ENCODE measurements at places on chromosomes 2 and 18.

- no peak for DNase-seq
These were observed 141.3 kb upstream of the NOSTRIN start for GRCh38 chr2:168660870-168661862.

GRCh38 chr2:124559236-124559635 is 534.1 kb downstream of the CNTNAP5 start:
- DNase-seq = no peak

- DNase-seq = no peak
These were observed 392.4 kb downstream of the ALK start for GRCh38 chr2:29528891-29529520.

- no peak for DNase-seq
These were observed 259.3 kb downstream of the AGPS start for GRCh38 chr2:177651833-177652232.

DNA sequence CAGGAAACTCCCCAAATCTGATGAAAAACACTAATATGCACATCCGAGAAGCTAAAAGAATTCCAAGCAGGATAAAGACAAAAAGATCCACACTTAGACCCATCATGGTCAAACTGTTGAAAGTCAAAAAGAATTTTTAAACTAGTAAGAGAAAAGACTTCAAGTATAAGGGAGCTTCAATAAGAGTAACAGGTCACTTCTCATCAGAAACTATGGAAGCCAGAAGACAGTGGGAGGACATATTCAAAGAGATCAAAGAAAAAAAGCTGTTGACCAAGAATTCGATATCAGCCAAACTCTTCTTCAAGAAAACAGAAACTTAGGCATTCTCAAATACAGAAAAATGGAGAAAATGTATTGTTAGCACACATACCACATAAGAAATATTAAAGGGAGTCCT is 50.4 kb downstream of the ZC3H8 start:
- no peak for DNase-seq

DNA sequence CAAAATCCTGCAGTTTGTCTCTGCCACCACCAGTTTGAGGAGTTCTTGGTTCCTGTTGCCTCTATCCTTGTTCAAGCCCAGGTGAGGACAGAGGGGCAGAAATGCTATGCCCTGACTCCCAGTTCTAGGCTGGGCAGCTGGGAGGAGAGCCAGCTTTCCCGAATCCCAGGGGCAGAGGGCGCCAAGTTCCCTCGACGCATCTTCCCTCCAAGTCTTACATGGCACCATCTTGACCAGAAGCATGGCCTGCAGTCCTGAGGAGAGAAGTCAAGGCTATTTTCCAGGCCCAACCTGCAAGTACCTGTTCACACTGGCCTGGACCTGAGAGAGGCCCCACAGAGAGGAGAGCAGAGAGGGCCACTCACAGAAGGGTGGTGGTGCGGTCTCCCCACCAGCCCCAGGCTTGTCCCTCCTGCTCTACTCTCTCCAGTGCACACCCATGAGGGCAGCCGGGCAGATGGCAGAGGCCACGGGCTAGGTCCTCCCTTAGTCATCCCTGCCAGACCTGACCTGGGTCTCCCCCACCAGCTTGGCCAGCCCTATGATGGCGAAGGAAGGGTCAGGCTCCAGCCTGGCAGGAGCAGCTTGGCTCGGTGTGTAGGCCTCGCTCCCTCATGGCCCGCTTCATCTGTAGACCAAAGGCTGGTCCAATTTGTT is 115.7 kb upstream of the MSTN start:
- no peak for DNase-seq

- DNase-seq = no peak
These were observed 96.4 kb downstream of the ITGB1BP1 start for GRCh38 chr2:9326975-9327374.

DNA sequence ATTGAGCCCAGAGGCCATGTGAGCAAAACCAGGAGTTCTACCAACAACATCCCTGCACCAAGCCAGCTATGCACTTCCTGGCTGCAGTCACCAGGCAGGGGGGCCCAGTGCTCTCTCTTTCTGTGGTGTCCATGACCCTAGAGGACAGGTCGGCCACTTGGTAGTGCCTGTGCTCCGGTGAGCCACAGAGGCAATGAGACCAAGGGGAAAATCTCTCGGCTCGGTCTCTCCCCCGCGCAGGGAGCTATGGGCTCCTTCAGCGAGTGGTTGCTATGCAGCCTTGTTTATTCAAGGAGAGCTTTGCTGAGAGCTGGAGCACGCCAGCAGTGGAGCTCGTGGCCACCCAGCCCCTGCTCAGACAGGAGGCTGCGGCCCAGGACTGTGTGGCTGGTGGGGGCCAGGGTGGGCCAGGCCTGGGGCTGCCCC is at the start of gene TOGARAM2:
Gene TOGARAM2, plus strand, starts transcription at position 283 of the 426 bp plus-strand sequence. CDS start 13,537 bp downstream, outside the sequence.
- no peak for DNase-seq

DNA sequence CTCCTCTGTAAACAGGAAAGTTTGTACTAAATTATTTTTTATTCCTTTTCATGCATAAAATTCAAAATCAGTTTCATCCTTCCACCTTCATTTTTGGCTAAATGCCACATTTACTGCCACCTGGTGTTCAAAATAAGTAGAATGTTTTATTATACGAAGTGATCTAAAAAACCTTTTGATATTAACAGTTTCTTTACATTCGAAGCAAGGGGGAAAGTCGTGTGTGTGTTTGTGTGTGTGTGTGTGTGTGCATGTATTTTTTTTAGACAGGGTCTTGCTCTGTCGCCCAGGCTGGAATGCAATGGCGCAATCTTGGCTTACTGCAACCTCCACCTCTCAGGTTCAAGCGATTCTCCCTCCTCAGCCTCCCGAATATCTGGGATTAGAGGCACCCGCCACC is 9.0 kb upstream of the SCN9A start:
- DNase-seq = no peak

DNA sequence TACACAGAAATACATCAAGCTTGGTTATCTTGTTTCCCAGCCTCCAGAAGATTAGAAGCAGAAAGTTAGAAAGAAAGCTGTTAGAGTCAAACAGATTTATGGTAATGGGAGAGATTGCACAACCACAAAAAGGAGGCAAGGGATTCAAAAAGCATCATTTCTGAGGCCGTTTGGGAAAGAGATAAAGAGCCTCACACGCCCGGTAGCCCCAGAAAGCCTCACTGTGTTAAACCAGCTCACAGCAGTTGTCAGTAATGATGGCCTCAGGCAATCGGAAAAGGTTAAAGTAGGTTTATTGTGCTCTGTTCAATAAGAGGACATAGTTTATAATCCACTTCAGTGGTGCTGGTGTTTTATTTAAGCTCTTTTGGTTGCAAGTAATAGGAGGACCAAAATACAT is 111.3 kb downstream of the DCC start:
- no peak for DNase-seq

DNA sequence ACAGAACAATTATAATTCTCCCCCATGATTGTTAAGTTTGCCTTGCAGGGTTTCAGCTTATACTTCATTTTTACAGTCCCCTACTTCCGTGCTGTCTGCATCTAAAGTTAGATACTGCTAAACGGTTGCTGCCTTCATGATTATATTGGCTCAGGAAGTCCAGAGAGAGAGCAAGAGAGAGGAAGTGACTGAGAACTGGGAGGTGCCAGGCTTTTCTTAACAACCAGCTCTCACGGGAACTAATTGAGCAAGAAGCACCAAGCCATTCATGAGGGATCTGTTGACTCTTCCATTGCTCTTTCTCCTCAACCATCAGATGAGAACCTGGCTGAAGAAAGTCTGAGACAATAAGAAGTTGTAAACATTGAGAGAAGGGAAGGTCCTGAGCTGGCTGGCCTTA is 125.5 kb upstream of the SIX2 start:
- DNase-seq = no peak

DNA sequence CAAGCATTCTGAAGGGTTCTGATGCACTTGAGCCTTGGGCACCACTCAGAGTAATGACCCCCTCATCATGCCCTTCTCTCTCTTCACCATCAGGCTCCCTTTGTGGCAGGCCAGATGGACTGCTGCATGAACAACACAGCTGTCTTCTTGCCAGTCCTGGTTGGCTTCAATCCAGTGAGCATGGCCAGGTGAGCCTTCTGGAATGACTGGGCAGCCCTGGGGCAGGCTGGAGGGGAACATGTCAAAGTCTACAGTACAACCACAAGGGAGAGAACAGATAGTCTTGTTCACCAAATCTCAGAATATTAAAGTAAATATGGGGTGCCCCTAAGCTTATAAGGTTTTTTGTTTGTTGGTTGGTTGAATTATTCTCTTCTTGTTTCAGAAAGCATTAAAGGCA is 4.4 kb downstream of the GCKR start:
- DNase-seq = no peak

DNA sequence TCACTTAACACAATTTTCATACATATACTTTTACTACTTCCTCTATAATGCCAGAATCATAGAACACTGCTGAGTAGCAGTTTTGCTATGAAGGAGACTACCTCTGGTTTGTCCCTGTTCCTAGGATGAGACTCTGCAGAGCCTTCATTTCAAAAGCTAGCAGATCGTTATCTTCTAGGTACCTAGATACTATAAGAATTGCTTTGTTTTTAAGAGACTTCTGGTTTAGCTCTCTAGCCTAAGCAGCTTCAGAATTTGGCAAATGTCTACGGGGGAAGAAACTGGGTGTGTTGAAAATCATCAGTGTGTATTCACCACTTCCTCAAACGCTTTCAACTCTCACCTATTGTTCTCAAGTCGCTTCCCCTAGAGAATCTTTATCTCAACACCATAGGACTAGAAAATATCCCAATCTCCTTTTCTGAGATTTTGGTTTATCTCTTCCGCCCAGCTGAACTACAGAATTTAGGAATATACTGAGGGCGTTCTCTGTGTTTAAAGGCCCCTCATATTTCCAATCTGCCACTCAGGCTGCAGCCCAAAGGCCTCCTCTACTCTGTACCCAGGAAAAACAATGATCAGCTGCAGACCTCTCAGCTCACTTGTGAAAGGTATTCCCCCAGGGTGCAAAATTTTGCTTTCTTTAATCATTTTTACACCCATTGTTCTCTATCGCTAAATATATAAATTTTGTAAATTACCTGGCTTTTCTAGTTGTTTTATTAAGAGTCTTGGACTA is 28.7 kb downstream of the SMAD2 start:
- no peak for DNase-seq

GRCh38 chr2:8581601-8582041 is 100.2 kb upstream of the ID2 start:
- no peak for DNase-seq

DNA sequence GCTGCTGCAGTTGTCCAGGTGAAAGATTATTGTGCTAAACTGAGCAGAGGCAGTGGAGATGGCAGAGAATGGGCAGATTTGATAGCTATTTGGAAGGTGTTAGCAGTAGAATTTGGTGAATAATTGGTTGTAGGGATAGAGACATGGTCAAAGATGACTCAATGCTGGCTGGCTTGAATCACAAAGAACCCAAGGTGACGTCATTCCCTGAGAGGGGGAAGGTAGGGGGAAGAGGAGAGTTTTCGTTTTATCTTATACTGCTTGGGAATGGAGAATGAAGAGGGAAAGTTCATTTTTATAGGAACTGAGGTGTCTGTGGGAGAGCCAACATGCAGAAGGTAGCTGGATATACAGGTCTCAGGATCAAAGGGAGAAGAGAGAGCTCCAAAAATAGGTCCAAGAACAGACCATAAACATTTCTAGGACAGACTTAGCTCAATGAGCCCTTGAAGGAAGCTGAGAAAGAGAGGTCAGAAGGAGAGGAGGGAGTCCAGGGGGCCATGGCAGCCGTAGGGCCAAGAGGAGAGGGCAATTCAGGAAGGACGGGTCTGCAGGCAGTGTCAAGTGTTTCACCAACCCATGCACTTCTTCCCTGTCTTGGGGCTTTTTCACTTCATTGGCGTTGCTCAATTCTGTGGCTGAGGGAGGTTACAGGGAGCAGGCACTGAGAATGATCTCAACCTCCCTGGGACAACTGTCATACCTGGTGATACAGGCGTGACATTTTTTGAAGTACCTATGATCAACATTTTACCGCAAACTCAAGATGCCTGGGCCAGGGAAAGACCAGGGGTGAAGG is 281.3 kb downstream of the TDRD15 start:
- DNase-seq = no peak

DNA sequence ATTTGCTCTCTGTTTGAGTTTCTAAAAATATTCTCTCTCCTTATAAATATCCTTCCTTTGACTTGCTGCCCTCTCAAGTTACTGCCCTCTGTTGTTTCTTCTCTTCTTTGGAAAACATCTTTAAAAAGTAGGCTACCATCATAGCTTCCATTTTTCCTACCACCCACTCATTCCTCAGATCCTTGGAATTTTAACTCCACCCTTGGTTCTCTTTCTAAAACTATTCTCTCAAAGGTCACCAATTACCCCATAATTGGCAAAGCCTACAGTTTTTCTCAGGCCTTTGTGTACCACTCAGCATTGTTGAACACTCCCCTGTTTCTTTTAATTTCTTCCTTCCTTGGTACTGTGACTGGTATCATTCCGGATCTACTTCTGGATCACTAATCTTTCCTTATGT is 43.0 kb upstream of the ITGAV start:
- no peak for DNase-seq

GRCh38 chr2:191538334-191538903 is 139.5 kb upstream of the NABP1 start:
- no peak for DNase-seq

GRCh38 chr2:200778038-200778437 is 33.7 kb upstream of the BZW1 start:
- no peak for DNase-seq

DNA sequence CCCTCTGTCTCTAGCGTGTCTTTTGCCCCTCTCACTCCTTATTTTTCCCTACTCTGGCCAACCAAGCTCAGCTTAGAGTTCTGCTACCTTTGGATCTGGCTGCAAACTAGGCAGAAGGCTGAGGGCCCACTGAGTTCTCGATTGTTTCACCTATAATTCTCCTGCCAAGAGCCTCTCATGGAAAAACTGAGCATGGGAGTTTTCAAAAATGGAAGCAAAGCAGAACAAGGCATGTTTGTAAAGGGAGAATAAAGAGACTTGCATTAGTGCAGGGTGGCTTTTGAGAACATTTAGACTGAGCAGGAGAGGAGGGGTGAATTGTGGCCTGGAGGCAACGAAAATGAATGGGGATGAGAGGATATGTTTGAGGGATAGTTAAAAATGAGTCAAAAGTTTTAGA is 45.9 kb downstream of the FSHR start:
- no peak for DNase-seq

- no peak for DNase-seq
These were observed 49.5 kb downstream of the INHBB start for GRCh38 chr2:120395221-120396012.

- no peak for DNase-seq
These were observed 72.6 kb downstream of the AGAP1 start for GRCh38 chr2:235566415-235566814.

DNA sequence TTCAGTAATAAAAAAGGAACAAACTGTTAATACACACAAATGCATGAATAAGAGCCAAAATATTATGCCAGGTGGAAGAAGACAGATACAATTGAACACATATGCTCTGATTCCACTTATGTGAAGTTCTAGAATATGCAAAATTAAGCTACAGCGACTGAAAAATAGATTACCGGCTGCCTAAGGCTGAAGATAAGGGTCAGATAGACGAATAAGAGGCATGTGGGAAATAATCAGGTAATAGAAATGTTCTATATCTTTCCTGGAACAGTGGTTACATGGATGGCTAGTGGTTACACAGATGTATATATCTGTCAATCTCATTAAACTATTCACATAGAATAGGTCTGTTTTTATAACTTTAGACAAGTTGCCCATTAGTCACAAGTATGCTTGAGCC is 51.9 kb upstream of the REG3G start:
- no peak for DNase-seq
